ENCODE measurements at places on chromosomes 6 and 20. TPM values are rescaled to one million over a fixed set of nuclear protein-coding genes. Genes with fewer than 3 reads are reported as not detected.

FOXP4 gene
- 7.8 TPM for total RNA-seq

PRR18 gene
- not detected for total RNA-seq

CALHM4 gene
- total RNA-seq = not detected

PI16 gene
- total RNA-seq = not detected

CD83 gene
- 2.1 TPM for total RNA-seq

WFDC6 gene
- total RNA-seq = not detected
